Spinal cord (tissue), 10 donors: ENCODE measurements at places on chromosomes 6 and 20. TPM values are rescaled to one million over a fixed set of nuclear protein-coding genes. Genes with fewer than 3 reads are reported as not detected.

Gene DAAM2
- 118 TPM for polyA plus RNA-seq

Gene CDH4
- polyA plus RNA-seq = 24.1 TPM

Gene HLA-DRB1
- polyA plus RNA-seq = 3.5 TPM

Gene DPPA5
- polyA plus RNA-seq = not detected

Gene OPRM1
- polyA plus RNA-seq = 2.5 TPM

Gene SYNDIG1
- polyA plus RNA-seq = 46.4 TPM
